Cortex of kidney (tissue), 1 donor: ENCODE measurements at places on chromosomes 6 and 20.

DNA sequence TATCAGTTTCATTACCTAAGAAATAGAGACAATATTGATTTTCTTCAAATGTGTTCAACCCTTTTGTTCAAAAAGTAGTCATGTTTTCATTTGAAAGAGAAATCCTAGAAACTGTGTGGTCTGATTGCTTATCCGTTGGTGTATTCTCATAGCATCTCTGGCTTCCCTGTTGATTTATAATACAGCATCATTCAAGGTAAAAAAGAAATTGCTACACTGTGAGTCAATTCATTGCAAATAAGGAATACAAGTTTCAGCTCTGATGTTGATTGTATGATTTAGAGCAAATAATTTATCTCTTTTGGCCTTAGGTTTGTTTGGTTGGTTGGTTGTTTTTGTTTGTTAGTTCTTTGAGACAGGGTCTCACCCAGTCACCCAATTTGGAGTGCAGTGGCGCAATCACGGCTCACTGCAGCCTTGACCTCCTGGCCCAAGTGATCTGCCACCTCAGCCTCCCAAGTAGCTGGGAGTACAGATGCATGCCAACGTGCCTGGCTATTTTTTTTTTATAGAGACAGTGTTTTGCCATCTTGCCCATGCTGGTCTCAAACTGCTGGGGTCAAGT is 185.5 kb upstream of the TNFAIP3 start:
- DNase-seq, result no peak

DNA sequence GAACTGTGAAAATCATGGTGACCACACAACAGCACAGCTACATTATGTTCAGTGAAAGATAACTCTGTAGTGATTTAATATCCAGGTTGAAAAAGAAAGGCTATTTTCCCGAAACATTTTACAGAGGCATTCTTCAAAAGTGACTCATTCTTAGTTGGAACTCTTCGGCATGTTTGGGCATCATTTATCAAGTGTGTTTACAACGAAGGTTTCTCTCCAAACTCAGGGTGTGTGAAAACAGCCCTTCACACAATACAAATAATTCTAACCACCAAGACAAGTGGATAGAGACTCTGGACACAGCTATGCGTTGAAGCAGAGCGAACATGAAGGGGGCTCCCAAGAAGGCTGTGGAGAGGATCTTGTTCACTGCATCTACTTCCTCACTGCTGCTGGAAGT is 57.6 kb downstream of the CBLN4 start:
- DNase-seq, result no peak

DNA sequence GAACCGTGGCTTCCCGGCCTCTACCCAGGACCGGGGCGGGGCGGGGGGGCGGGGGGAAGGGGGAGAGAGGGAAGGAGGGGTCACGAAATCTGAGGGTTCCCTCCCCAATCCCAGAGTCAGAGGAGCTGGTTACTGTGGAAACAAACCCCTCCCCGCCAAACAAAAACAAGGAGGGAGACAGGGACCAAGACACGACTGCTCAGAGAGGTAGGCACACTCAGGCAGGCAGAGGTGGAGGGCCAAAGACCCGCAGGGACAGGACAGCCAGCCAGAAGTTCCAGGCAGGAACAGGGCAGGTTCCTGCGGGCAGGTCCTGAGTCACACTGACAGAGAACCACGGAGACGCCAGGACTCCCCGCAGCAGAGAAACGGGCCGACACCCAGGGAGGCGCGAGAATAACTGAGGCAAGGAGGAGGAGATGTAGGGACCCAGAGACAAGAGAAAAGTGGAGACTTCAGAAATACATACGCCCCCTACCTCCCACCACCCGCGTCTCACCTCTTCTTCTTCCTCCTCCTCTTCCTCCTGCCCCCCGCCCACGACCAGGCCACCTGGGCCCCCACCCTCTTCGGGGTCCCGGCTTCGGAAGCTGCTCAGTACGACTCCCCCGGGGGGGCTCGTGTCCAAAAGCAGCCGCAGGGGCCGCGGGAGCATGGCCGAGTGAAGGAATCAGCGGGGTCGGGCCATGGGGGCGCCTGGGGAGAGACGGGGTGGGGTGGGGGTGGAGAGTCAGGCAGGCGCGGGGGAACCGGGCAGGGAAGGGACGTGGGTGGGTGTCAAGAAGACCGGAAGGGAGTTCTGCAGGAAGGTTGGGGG is 578 bp downstream of the RGL2 start:
- DNase-seq, result no peak

GRCh38 chr20:47430862-47431588 is 70.7 kb upstream of the NCOA3 start:
- no peak for DNase-seq

DNA sequence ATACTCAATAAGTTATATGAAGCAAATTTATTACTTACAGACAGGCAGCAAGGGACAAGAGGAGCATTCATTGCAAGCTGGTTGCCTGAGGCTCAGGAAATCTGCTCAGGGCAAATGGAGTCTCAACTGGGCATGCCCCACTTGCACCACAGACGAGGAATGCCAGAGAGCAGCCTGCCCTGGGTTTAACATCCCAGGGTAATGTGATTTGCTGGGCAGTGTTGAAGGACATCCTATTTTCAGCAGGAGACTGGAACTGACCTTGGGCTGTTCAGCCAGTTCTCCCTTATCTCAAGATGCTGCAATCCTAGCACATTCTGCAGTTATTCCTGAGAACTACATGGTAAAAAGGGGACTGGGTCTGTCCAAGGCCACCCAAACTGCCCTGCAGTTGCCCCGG is 3.8 kb upstream of the ENTPD6 start:
- no peak for DNase-seq

DNA sequence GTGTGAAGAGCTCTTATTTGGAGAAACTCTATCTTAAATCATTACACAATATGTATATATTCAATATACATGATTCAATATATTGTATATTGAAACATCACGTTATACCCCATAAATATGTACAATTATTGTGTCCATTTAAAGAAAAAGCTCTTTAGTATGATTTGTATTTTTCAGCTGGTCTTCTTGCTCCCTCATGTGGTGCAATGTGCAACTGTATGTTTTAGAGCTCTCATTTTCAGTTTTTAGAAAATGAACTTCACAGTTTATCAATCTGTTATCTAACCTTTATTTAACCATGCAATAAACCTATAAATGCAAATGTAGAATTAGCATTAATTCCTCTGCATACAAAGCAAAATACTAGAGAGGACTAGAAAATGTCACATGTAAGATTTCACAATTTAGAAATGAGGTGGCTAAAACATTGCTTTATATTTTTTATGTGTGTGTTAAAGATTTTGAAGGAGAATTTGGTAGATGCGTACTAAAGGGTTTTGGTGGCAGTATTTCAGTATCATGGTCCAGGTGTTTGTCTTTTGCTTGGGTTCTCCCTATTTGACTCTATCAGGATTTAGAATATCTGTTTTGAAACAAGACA is 167.1 kb downstream of the PHF3 start:
- DNase-seq, result no peak

DNA sequence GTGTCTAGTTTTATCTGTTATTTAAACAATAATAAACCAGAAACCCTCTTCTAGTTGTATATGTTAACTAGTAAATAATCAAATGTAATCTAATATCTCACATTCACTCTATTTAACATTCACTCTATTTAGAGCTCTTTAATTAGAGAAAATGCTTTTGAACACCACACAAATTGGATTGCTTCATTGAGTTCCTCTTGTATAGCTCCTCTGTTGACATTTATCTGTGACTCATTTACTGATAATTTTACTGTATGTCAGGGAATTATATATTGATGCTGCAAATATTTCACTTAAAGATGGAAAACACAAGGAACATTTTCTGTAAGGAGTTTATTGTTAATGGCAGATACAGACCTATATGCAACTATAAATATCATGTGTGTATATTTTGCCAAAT is 594.6 kb downstream of the COL12A1 start:
- no peak for DNase-seq

DNA sequence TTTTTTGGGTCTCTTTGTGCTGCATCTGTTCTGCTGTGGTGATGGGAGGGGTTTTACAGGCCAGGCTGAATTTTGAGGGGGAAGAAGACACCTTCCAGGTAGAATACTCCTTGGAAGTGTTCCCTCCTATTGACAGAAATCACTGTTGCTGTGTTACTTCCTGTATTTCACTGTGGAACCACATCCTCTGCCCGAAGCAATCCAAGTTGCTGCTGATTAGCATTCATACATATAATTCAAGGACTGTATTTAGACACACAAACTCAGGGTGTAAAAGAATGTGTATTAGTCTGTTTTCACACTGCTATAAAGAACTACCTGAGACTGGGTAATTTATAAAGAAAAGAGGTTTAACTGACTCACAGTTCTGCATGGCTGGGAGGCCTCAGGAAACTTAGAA is 50.6 kb upstream of the TMEM244 start:
- DNase-seq, result no peak

DNA sequence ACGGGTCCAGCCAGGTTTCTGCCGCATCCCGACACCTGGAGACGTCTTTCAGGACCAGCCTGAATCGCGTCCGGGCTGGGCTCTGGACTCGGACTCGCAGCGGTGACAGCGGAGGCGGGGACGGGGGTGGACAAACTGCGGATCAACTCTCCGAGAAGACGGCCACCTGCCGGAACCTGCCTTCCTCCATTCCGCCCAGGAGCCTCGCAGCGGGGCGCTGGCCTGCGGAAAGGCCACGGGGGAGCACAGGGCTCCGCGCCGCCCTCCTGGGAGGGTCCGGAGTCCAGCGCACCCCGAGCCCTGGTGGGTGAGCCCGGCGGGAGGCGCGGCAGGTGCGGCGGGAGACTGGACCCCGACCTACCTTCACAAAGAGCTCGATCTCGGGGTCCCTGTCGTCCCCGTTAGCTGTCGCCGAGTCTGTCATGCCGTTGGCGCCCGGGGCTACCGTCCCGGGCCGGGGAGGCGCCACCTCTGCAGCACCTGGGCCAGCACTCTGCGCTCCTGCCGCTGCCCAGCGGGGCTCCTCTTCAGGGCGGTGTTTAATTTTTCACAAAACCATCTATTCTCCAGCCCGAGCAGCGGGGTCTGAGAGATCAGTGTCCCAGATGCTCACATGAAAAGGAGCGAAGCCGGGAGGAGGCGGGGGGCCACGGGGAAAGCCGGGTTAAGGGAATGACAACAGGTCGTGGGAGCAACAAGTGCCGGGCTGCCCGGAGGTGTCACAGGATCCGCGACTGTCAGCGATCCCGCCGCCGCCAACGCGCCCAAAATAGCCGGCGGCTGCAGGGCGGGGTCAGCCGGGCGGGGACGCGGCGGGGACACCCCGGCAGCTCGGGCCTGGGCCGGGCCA is at the start of gene CLIC5:
CLIC5 (minus strand) TSS at position 742 of the 850 bp plus-strand sequence; CDS start at position 424, 318 bp downstream.
- DNase-seq, result no peak

DNA sequence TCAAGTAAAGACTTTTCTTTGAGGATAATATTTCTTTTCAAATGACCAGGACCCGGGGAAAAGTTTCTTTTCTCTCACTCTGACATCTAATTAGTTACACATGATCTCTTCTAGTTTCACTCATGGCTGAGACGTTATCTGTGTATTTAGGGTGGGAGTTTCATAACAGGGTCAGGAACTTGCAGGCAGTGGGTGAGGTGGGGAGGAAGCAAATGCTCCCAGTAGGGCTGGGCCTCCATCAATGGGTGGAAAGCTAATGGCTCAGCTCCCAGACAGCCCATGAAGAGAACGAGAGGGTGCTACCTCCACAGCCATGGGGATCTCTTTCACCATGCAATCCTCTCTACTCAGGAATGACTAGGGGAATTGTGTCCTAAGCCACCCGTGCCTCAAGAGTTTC is 119.3 kb downstream of the F13A1 start:
- DNase-seq, result no peak

- DNase-seq, result no peak
These were observed 108.4 kb downstream of the AFG1L start for GRCh38 chr6:108403236-108403635.
